Effector memory CD8-positive, alpha-beta T cell (primary cell): ENCODE measurements at places on chromosomes 3 and 15.

- no peak for DNase-seq
Observed at GRCh38 chr3:130276203-130276803, 69.2 kb upstream of the COL6A5 start.

- no peak for DNase-seq
Observed at GRCh38 chr3:40170395-40170794, 139.1 kb upstream of the EIF1B start.

DNA sequence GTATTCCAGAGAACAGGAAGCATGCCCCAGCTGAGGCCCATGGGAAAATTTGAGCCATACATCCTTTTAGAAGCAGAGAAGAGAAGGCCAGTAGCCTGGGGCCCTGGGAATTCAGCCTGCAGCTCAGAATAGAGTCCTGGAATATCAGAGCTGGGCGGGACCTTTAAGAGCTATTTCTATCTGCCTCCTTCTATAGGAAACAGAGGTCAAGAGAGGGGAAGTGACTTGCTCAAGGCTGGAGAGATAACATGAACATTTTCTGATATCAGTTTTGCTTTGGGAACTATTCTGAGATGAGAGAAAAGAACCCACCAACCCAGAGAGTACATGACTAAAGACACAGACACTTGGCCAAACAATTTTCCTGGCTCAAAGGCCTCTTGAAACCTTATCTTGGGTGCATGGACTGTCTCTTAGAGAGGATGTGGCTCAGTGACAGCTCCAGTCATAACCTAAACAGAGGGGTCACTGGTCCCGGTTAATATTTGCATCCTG is 26.0 kb downstream of the MASP1 start:
- no peak for DNase-seq

DNA sequence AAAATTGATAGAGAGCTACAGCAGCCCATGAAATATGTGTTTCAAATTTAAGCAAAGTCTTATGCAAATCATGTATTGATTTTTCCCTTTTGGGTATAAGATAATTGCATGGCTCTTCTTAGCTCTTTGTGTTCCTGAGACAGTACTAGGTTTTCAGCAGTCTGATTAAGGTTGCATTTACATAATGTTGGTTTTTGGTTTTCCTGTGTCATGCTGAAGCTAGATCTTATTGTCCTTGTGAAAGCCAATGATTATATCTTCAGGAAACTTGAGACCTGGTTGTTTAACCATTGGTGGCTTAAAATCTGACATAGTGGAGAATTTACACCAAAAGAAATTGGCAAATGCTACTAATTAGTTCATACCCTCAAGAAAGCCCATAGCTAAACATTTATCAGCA is 392.6 kb downstream of the ZPLD1 start:
- no peak for DNase-seq

DNA sequence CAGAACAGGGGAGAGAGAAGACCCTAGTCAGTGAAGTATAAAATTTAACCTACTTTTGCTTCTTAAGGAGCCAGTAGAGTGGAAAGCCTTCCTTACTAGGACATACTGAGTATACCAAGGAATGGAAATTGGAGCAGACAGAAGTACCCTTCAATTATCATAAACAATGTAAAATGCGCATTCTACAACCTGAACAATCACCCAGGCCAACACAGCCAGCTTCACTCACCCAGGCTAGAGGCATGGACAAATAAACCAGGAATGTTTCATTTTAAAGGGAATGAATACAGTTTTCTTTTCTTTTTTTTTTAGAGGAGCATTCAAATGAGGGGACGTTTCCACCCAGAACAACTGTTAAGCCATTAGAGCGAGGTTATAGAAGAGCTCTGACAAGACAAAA is 41.9 kb upstream of the PLXND1 start:
- no peak for DNase-seq

DNA sequence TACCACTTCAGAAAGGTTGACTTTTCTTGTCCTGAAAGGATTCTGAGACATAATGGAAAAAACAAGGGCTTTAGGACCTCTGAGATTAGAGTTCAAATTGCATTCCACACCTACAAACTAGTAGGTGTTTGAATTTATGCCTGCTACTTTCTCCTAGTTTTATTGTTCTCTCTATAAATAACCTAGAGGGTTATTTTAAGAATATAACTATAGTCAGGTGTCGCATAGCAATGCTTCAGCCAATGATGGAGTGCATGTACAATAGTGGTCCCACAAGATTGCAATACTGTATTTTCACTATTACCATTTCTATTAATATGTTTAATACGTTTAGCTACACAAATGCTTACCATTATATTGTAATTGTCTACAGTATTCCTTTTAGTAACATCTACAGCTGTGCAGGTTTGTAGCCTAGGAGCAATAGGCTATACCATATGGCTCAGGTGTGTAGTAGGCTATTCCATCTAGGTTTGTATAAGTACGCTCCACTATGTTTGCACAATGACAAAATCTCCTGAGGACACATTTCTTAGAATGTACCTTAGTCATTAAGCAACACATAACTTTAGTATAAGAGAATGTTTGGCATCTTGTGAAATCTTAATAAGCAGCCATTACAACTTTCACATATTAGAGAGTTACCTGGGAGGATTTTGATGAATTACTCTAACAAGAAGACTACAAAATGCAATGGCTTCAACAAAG is 1352.5 kb downstream of the ZPLD1 start:
- DNase-seq, result no peak

DNA sequence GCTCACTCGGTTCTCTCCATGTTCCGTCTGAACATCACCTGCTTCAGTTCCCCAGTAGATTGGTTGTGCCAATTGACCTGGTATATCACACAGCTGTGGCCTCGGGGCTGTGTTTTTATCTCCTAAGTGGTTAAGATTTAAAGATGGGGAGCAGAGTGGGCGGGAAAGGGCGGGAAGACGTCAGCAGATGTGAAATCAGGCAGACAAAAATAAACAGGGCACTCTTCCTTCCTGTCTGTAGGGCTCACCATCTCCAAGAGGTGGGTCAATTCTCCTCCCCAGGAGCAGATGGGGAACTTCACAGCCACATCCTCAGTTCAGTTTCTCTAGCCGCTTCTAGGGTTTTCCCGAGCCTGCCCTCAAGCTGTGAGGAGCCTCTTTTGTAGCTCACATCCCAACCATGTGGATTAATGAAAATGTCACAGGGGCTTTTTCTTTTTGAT is 26.8 kb upstream of the LIMD1 start:
- no peak for DNase-seq

- DNase-seq, result no peak
Observed at GRCh38 chr3:56917361-56918110, 115.8 kb upstream of the ARHGEF3 start.

DNA sequence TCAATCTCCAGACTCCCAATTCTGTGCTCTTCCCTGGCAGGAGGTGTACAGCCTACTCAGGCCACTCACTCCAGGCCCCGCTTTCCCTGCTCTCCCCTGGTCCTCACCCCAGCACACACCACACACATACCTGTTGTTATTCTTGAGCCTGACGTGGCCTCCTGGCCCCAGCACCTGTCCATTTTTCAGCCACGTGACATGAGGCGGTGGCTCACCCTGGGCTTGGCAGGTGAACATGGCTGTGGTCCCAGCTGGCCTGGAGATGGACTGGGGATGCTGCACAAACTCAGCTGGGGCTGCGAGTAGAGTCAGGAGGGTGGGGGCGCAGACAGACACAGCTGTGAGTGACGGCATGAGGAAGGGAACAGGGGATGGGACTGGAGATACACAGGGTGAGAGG is 27.3 kb downstream of the RNU5B-1 start:
- DNase-seq, result no peak

DNA sequence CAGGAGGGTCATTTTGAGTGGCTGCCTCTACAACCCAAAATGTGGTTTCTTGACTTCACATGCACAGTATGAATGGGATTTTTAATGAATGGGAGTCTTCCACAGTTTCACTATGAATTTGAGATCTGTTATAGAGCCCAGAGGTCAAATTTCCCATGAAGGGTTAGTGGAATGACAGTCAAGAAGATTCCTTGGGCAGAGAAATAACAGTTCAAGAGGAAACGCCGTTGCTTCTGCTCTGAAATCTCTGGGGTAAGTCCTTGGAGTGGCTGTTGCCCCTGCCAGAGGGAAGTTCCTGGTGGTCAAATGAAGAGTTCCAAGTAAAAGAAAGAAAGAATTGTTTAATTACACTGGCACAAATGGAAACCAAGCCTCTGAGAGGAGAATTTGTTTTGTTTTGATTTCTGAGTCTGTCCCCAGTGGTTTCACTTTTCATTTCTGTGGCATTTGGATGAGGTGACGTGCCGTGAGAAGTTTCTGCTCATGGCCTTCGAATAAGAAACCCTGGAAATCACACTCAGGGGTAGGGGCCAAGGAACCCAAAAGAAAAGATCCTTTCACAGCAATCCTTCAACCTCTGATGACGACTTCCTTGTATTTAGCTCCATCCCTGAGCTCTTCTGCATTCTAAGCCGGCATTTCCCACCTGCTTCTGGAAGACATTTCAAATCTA is 77.5 kb upstream of the IL12A start:
- no peak for DNase-seq
